ENCODE measurements at places on chromosomes 7 and 10.

GRCh38 chr10:59967079-59967478, 60.7 kb upstream of the CCDC6 start:
- DNase-seq, result no peak

- DNase-seq, result no peak
These were observed 181.9 kb downstream of the AKR1D1 start for GRCh38 chr7:138258197-138258559.

GRCh38 chr10:35463878-35464277, 127.6 kb downstream of the CCNY start:
- no peak for DNase-seq

DNA sequence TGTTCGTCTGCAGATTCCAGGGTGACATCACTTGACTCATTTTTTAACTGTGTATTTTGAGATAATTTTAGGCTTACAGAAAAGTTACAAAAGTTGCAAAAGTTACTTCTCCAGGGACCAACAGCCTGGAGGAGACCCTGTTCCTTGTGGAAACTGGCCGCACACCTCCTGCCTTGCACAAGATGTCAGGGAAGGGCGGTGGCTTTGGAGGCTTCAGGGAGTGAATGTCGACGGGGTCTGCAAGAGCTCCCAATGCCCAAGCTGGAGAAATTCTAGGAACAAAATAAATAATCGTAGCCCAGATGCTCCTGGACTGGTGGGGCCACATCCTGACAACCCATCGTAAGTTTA, 62.2 kb upstream of the FAM20C start:
- no peak for DNase-seq

GRCh38 chr7:98671733-98672331, 54.7 kb downstream of the NPTX2 start:
- DNase-seq, result no peak

GRCh38 chr7:101518336-101518735, 110.8 kb downstream of the MYL10 start:
- DNase-seq, result no peak

Measured in activated naive CD4-positive, alpha-beta T cell treated with Interleukin-2 at 50 U/mL for 16 hours (primary cell).